Smooth muscle cell of the pulmonary artery (primary cell): ENCODE measurements at places on chromosomes 5 and 9. TPM values are rescaled to one million over a fixed set of nuclear protein-coding genes. Genes with fewer than 3 reads are reported as not detected.

PCDHGA12 gene
- total RNA-seq: 40.2 and 46.0 TPM in 2 replicates

PLCXD3 gene
- 1.7 and 4.0 TPM in 2 replicates for total RNA-seq

OR13C4 gene
- total RNA-seq: not detected in 2 replicates

PRSS3 gene
- total RNA-seq: 12.1 and 14.8 TPM in 2 replicates
